ENCODE measurements at places on chromosomes 13 and 19.

GRCh38 chr13:74695021-74695800 is 561.0 kb upstream of the KLF12 start:
- DNase-seq: no peak

GRCh38 chr19:3504735-3505134 is 1.4 kb upstream of the FZR1 start:
- no peak for DNase-seq

DNA sequence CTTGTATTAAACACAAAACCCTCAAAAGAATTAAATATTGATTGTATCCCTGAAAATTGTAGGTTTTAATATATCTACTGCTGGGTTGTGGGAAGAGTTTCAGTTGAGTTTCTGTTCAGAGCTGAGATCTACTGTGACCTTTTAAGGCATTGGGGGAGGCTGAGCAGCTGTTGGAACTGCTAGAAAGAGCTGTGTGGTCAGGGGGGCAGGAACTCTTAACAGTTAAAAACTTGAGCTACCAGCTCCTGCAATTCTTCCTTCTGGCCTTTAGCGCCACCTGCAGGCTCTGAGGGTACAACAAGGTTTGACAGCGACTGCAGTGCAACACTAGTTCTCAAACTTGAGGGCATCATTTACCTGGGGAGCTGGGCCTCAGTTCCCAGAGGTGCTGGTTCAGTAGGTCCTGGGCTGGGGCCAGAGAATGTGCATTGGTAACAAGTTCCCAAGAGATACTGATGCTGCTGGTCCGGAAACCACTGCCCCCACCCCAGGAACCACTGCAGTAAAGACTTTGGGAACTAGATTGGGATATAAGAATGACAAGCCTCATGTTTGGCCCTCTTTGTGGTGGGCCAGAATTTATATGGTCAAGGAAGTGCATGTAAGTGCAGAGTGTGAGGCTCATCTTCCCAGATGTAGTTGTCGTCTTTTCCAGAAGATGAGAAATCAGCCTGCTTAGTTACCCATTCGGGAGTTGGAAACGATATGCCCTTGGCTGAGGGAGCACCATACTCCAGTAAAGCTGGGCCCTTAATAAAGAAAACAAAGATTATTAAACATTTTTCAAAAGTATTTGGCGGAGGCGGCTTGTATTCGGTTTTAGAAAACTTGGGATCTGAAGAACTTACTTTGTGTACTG is 2.6 kb downstream of the RNASEH2B start:
- DNase-seq: peak; percentile 98

DNA sequence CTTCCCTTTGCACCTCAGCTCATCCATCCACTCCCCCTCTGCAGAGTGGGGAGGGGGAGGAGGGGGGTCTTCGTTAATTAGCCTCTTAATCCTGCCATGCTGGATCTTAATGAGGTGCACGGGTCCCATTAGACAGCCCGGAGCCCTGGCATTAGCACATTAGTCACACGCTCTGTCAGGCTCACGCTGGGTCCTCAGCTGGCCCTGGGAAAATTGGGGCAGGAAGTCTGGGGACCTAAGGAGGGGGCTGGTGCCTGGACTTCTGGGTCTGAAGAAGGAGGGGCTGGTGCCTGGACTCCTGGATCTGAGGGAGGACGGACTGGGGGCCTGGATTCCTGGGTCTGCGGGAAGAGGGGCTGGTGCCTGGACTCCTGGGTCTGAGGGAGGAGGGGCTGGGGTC is 444 bp upstream of the NCCRP1 start:
- no peak for DNase-seq

- DNase-seq: no peak
Observed at GRCh38 chr19:18226956-18227780, 930 bp upstream of the PDE4C start.

DNA sequence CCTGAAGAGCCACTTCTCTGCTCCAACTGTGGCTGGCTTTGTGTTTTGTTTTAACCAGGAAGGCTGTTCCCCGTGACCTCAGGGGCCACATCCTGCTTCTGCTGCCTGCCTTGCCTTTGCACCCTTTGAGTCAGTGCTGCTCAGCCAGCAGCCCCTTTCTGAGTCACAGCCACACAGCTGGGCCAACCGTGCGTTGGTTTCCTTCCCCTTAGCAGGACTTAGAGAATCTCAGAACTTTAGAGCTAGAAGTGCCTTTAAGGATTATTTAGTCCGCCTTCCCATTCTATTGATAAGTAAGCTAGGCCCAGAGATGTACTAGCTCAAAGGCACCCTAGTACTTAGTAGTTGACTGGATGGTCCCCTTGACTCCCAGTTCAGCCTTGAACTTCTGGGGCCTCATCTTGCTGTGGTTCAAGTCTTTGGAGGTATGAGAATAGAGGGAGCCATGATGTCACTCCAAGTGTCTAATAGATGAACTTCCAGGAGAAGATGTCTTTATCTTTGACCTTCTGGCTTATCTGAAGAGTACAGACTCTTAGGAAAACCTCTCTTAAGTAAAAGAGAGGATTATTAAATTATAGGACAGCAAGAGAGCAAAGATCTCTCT is 8.0 kb downstream of the RGCC start:
- DNase-seq: peak; percentile 52

DNA sequence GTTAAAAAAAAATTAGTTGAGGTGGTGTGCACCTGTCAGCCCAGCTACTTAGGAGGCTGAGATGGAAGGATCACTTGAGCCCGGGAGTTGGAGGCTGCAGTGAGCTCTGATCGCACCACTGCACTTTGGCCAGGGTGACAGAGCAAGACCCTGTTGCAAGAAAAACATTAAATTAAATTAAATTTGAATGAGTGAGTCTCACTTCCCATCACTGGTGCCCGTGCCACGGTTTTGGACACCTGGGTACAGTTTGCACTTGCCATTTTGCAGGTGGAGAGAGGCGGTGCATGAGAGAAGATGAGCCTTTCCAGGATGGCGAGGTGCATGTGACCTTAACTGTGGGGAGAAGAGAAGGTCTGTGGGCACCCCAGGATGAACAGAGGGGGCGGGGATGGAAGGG is 60.3 kb upstream of the ZNF536 start:
- DNase-seq: no peak

DNA sequence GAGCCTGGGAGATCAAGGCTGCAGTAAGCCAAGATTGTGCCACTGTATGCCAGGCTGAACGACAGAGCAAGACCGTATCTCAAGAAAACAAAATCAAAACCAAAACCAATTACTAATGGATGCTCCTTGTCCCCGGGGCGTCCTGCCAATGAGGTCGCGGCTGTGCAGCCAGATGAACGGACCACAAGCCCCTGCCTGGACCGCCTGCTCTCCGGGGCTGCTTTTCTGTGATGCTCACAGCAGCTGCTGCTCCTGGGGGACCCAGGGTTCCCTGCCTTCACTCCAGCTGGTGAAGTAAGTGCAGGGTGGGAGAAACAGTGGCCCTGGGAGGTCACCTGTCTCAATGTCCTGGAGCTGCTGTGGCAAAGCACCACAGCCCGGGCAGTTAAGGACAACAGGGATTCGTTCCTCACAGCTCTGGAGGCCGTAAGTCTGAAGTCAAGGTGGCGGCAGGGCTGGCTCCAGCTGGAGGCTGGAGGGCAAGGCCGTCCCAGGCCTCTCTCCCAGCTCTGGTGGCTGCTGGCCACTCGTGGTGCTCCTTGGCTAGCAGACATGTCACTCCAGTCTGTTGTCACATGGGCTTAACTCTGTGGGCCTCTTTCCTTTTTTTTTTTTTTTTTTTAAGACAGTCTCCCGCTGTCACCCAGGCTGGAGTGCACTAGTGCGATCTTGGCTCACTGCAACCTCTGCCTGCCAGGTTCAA is 10.1 kb downstream of the COPE start:
- DNase-seq: no peak

GRCh38 chr13:36377826-36378468 is 31.8 kb upstream of the SPART start:
- no peak for DNase-seq
